ENCODE measurements at places on chromosomes 7 and 10.

DNA sequence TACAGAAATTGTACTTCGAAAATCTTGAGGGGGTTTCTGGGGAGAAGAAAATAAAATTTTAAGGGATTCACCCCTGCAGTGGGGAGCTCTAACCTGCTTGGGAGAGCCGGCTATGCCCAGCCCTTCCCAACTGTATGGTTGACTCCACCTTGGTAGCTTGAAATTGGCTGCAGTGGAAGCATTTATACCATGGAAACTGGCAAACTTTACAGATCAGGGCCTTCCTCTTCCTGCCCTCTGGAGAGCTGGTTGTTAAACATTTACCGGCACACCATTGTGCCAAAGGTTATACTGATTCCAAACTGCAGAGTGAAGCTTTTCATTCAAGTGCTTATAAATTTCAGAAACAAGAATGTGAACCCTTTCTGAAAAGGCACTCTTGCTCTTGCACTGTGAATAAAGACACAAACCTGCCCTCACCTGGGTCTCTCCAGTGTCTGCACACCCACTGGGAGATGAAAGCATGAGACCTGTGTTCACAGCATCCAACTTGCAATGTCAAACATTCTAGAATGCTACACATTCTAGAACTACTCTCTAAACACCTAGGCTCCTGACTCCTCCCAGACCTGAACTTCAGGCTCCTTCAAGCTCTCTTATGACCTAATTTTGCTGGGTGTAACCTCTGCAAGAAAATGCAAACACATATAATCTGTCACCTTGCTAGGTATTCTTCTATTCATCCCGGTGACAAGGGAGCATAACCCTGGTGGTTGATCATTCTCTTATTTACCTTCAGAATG is 44.7 kb downstream of the ABLIM1 start:
- no peak for DNase-seq

GRCh38 chr10:114541797-114542160 is 116.3 kb downstream of the ABLIM1 start:
- no peak for DNase-seq

- DNase-seq: no peak
Measured at GRCh38 chr10:13949844-13950542, 363.2 kb downstream of the PRPF18 start.

- no peak for DNase-seq
Measured at GRCh38 chr7:21304808-21305375, 123.0 kb upstream of the SP4 start.

DNA sequence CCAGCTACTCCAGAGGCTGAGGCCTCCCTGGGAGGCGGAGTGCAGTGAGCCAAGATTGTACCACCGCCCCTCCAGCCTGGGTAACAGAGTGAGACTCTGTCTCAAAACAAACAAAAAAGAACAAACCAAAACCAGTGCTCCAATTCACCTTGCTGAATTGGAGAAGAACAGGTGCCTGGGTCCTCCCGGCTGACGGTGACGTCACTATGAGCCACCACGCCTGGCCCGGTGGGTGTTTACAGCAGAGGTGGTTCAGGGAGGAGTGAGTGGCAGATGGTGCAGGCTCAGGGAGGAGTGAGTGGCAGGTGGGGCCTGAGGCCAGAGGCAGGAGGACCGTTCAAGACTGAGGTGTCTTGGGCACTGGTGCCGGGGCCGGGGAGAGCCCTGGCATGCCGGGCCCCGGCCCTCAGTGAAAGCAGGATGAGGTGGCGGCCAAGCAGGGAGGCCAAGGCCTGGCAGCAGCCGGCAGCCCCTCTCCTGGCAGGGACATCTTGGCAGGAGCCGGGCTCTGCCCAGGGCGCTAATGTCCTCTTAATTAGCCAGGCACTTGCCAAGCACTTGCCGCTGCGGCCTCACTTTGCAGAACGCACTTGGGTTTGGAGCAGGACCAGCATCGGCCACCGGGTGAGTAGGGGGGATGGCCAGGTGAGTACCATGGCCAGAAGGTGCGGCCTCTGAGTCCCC is 162.8 kb upstream of the TNRC18 start:
- no peak for DNase-seq

DNA sequence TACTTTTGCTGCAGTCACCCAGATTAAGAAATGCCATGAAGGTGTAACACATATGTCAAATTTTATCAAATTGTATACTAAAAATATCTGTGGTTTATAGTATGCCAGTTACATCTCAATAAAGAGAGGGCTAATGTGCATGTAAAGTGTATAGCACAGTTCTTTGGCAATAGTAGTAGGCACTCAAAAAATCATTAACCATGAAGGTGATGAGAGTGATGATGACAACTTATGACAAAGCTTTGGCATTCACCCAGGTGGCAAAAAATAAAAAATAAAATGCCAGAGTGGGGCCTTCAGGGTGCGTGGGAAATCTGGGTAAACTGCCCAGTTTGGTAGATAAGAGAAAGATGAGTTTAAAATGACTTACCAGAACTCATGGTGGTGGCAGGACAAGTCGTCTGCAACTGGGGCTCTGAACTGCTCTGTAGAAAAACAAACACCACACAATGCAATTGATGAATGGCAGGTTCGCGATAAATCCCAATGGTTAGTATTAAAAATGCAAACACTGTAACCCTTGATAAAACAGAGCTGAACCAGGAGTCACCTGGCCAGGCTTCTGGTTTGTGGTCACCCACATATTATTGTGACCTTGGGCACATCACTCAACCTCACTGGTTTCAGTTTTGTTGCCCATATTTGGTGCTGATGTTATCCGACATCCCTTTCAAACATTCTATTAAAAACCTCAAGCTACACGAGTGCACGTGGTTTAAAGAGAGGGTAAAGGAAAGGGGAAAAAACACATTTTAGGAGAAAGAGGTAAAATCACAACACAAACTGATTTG is 120.2 kb downstream of the SORBS1 start:
- DNase-seq: no peak
